NCI-H1092 (cell line): ENCODE measurements at places on chromosomes 3 and 15.

GRCh38 chr15:38176155-38176554 lies 76.5 kb upstream of the SPRED1 start:
- no peak for DNase-seq

DNA sequence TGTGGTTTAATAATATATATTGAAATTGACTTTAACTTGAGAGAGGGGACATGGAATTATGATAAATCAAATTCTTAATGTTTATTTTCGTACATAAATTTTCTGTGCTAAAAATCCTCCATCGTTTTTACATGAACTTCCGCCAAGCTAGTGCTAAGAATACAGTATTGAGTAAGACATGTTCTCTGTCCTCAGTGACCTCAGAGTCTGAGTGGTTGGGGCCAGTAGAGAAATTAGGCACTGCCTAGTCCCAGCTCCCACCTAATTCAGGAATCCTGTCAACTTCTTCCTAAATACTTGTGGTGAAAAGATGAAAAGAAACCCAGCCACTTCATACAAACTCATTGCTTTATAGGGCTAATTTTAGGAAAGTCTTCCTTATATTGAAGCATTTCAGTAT lies 110.3 kb downstream of the PPP2R3A start:
- no peak for DNase-seq

- DNase-seq, result no peak
These were observed 7.8 kb downstream of the RPS17 start for GRCh38 chr15:82532383-82532990.

GRCh38 chr3:150411976-150412375 lies 3.9 kb downstream of the TSC22D2 start:
- no peak for DNase-seq

DNA sequence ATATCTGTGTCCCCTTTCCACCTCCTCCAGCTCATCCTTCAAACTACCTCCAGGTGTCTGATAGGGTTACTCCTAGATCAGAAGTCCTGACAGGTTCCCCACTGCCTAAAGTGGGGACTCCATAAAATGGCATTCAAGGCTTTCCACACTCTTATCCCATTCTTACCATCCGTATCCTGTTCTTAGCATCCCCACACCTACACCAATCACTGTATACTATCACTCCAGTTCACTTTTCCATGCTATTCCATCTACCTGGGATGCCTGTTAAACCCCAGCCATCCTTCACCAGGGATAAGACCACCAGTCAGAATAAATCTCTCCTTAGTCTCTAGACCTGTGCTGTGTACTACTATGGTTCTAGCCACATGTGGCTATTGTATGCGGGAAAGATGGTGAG lies 19.1 kb downstream of the SSR3 start:
- DNase-seq, result no peak
